ENCODE measurements at places on chromosomes 6 and 20.

- DNase-seq = no peak
Observed at GRCh38 chr6:13507306-13507860, 20.0 kb upstream of the GFOD1 start.

- no peak for DNase-seq
Observed at GRCh38 chr20:51094221-51094620, 71.3 kb upstream of the KCNG1 start.

DNA sequence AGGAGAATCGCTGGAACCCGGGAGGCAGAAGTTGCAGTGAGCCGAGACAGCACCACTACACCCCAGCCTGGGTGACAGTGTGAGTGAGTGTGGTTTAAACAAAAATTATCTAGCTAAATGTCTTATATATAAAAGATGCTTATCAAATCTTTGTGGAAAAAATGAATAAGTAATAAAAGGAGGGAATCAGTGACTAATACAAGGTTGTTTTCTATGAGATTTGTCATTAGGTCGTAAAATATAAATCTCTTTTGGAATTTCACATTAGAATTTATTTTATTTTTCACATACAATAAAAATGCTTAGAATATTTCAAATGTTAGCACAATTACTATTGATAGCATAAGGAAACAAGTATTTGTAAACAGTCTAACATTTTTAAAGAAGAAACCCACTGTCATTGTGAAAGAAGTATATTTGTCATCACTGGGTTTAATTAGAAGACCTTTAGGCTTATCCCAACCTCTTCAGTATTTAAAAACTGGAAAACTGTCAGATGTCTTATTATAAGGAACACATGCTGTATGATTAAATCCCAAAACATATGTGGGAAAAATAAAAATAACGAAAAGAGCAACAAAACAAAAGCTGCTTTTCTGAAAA, 47.1 kb downstream of the ASCC3 start:
- no peak for DNase-seq

GRCh38 chr6:93047033-93047432, 372.3 kb downstream of the EPHA7 start:
- no peak for DNase-seq

DNA sequence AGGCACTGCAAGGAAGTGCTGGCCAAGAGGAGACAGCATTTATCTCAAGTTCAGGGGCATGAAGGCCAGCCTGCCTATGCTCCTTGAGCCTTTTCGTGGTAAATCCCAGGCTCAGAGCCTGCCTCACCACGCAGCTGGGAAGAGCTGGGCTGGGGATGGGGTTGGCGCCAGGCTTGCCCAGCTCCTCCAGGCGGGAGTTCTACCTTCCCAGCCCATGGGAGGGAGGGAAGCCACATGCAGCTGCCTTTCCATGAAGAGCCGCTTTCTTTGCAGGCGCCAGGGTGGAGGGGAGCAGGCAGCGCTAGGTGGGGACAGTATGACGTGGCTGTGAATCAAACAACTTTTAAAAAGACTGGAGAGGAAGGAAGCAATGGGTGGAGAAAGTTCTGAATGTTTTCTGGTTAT, 19.5 kb upstream of the SIRT5 start:
- DNase-seq = no peak

- DNase-seq = no peak
Observed at GRCh38 chr6:37550191-37550831, 50.6 kb upstream of the CCDC167 start.

GRCh38 chr6:107820338-107821261, 3.5 kb downstream of the SCML4 start:
- no peak for DNase-seq

DNA sequence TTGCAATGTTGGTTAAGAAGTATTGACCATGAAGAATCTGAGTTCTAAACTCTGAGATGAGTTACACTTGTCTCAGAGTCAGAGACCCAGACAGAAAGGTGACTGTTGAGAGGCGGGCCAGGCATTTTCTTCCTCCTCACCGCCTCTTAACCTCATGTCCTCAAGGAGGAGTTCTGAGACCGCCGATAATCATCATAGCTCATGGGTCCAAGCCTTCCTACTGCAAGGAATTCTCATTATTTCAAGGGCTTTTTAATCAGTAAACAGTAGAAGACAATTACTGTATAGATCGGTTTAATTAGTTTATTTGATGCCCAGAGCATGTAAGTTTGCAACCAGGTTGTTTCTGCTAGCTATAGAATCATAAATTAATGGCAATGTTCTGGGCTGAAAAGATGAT, 382.4 kb upstream of the MMS22L start:
- DNase-seq = no peak

GRCh38 chr6:103925317-103925716, 934.4 kb downstream of the HACE1 start:
- DNase-seq = no peak

GRCh38 chr20:14979453-14979986, 642.1 kb upstream of the FLRT3 start:
- DNase-seq = no peak

- no peak for DNase-seq
Observed at GRCh38 chr6:56715741-56716140, 73.1 kb upstream of the DST start.

DNA sequence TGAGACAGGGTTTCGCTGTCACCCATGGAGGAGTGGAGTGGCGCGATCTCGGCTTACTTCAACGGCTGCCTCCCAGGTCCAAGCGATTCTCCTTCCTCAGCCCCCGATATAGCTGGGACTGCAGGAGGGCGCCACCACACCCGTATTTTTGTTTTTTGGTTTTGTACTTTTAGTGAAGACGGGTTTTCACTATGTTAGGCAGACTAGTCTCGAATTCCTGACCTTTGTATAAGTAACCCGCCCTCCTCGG, 115.4 kb upstream of the BTN3A2 start:
- no peak for DNase-seq

DNA sequence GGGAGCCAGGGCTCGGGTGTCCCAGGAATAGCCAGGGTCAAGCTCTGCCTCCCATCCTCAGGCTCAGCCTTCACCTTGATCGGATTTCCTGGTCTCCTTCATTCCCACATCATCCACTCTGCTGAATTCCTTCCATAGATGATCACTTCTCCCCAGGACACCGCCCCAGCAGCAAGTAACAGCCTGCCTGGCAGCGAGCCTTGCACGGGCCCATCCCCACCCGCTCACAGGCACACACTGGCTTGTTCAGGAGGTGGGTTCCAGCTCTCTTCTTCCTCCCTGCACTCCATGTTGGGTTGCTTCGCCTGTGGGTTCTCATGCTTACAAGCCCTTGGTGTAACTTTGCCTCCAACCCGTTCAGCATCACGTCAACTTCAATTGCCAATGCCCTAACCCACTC, 113.0 kb upstream of the IYD start:
- DNase-seq = no peak

Measured in NT2/D1 (cell line).